ENCODE measurements at places on chromosomes 5 and 9.
A peak's percentile ranks its signal among the peaks of the same experiment; 100 is the strongest.

DNA sequence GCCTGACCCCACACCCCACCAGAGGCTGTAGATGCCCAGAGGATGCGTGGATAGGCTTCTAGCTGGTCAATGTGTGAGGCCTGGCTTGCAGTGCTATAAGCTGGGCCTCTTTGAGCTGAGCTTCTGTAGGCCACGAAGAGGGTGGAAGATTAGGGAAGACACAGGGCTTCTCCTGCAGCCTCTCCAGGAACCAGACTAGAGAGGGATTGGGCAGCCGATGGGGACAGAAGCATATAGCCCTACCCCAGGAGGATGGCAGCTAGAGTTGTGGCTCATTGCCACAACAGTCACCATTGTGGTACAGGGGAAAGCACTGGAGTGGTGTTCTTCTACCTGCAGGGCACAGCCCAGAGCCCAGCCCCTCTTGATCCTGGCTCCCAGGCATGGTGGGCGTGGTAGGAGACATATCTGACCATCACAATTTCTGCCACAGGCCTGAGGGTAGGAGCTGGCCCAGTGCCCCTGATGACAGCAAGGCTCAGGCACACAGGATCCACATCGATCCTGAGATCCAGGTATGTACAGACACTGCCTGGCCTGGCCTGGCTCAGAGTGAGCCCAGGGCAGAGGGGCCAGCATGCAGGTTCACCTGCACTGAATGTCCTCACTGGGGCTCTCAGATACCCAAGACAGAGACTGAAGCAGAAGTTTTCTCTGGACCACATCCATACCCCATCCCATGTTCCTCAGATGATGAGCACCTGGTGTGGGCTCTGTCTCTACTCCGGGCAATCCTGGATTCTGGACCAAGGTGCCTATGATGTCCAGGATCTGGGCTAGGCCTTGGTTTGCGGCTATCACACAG is 8.7 kb downstream of the PDLIM4 start:
- H3K4me1 ChIP-seq = peaks cover 35% of the 10 kb centered on the region
- no peak for DNase-seq
- H3K27ac ChIP-seq = peak overlapping the region; percentile 90
- H3K4me3 ChIP-seq = no peak overlapping the region
- no peaks in the 10 kb centered on the region for H3K27me3 ChIP-seq

DNA sequence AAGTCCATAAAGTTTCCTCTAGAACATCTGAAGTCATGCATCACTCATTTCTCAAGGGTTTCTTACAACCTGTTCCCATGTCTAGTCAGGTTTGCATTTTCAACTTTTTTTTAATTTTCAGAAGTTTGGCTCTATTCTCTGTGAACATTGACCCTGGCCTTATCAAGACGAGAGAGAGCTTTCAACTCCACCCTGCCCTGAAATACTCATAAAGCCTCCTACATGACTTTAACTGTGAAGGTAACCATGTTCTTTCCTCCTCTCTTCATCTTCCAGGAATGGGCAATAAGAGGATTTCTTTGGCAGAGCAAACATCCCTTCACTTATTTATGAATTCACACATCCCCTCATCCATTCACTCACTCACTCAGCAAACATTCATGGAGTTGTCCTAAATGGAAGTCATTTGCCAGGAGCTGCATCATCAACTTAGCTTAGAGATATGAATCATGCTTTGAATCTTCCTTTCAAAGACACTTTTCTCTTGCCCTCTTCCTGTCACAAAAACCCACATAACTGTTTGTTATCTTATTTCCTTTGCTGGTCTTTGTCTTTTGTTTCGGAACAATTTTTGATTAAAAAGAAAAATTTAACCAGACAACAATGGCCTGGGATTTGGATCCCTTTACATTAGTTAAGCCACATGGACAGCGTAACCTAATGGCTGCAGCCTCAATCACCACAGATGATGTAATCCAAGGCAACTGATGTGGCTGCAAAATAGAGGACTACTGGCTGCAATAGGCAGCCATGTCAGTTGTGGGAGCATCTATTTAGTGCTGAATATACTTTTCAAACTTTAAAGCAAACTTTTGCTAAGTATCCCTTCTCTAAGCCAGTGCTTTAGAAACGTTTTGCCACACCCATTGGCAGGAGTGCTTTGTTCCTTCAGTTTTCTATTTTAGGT is 43.0 kb upstream of the GNAQ start:
- H3K27me3 ChIP-seq = no peaks in the 10 kb centered on the region
- no peaks in the 10 kb centered on the region for H3K4me1 ChIP-seq
- DNase-seq = no peak
- no peak overlapping the region for H3K4me3 ChIP-seq

- H3K36me3 ChIP-seq = no peaks in the 10 kb centered on the region
- H3K4me1 ChIP-seq = no peaks in the 10 kb centered on the region
- H3K4me3 ChIP-seq = no peak overlapping the region
- H3K27me3 ChIP-seq = no peaks in the 10 kb centered on the region
- no peak overlapping the region for H3K27ac ChIP-seq
- DNase-seq = no peak
Measured at GRCh38 chr5:169290895-169291294, 10.0 kb downstream of the SLIT3 start.

DNA sequence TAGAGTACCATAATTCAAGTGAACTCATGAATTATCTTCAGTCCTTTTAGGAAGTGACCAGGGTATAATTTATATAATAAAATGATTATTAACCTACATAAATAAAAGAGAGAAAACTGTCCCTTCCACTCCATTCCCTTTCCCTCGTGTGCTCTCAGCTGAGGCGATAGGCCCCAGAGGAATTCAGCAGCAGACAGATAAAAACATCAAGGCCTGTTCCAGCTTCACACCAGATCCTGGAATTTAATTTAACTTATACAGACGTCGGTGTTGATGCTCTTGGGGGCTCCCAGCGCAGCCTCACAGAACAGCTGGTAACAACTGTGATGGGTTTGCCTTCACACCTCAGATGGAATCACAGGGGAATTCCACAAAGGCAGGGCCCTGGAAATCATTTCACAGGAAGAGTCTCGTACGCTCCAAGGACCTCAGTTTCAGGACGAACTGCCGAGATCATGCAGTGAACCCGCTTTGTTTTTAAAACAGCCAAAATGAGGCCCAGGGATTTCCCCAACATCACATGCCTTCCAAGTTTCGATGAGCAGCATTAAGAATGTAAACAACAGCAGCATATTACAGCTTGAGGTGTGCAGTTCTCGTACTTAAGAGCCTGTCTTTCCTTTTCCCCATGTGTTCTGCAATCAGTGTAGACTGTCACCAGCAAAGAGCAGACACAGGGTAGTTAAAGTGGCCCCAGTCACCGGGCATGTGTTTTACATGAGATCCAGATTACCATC is 73.6 kb upstream of the ALDH1B1 start:
- no peak overlapping the region for H3K4me3 ChIP-seq
- H3K36me3 ChIP-seq = no peaks in the 10 kb centered on the region
- no peaks in the 10 kb centered on the region for H3K4me1 ChIP-seq
- H3K27me3 ChIP-seq = no peaks in the 10 kb centered on the region
- peak overlapping the region; percentile 2 for H3K27ac ChIP-seq

DNA sequence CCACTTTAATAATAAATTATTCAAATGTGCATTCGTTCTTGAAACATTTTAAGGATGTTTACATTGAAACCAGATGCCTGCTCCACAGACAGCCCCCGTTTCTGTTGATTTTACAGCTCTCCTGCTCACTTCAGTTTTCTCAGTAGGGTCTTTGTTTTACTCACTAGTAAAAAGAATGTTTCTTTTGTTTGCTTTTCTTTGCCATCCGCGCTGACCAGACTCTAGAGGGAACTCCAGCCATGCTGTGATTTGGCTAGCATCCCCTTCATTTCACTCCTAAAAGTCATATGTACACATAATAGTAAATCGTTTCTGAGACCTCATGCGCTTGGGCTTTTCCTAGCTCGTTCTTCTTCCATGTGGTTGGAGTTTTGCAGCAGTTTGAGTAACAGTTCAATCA is 28.7 kb upstream of the PALM2AKAP2 start:
- no peak overlapping the region for H3K4me3 ChIP-seq
- no peak for DNase-seq
- no peak overlapping the region for H3K27ac ChIP-seq
- no peaks in the 10 kb centered on the region for H3K27me3 ChIP-seq
- H3K4me1 ChIP-seq = no peaks in the 10 kb centered on the region

DNA sequence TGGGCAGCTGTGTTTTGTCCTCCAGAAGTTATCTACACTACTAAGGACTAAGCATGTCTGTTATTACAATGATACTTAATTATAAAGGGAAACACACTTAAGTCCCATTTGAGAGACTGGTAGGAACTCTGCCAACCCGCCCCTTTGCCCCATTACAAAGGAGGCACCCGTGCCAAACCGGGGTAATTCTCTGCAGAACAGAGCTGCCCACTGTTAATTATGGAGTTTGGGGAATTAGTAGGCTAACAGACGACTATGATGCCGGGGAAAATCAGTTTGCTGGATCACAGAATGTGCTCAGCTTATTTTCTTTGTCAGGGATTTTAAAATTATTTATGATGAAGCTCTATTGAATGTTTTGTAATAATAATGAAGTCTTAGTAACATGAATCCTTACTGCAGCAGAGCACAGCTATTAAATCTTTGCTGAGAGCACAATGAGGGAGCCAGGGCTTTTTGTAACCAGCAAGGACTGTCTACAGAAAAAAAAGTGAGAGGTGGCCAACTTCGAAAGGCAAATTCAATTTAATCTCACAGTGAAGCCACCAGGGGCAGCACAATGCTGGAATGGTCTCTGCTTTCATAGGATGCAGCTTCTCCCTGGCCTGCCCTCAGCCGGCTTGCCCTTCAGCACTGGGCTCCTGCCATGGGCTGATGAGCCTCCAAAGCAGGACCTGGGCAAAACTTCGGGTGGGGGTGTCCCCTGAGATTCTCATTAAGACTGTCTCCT is 134.5 kb downstream of the GNAQ start:
- no peaks in the 10 kb centered on the region for H3K36me3 ChIP-seq
- peak overlapping the region; percentile 30 for H3K27ac ChIP-seq
- no peak for DNase-seq
- H3K4me1 ChIP-seq = no peaks in the 10 kb centered on the region
- no peak overlapping the region for H3K4me3 ChIP-seq

GRCh38 chr5:142800776-142801494 is 30.8 kb downstream of the ARHGAP26 start:
- no peak for DNase-seq
- H3K27ac ChIP-seq = peak overlapping the region; percentile 19

- H3K4me1 ChIP-seq = peaks cover 18% of the 10 kb centered on the region
- peak overlapping the region; percentile 77 for H3K4me3 ChIP-seq
- H3K27me3 ChIP-seq = no peaks in the 10 kb centered on the region
- peak; percentile 96 for DNase-seq
- peak overlapping the region; percentile 100 for H3K27ac ChIP-seq
Measured at GRCh38 chr9:129496473-129497004, 124.4 kb downstream of the C9orf50 start.

DNA sequence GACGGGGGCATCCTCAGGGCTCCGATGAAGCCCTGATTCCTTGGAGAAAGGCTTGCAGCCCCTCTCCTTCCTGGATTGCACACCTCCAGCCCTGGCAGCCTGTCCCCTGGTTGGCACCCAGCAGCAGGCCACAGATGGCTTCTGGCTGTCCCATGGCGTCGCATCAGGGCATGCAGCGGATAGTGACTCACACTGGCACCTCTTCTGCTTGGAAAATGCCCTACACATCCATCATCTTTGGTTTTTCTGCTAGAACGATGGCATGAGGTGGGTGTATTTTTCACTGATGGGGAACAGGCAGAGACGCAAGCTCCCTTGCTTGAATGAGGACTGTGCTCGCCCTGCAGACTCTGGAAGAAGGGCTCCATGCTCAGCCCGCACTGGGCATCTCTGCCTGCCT is 23.2 kb upstream of the IER5L start:
- H3K4me1 ChIP-seq = no peaks in the 10 kb centered on the region
- H3K36me3 ChIP-seq = no peaks in the 10 kb centered on the region
- H3K27me3 ChIP-seq = no peaks in the 10 kb centered on the region
- H3K27ac ChIP-seq = peak overlapping the region; percentile 95

DNA sequence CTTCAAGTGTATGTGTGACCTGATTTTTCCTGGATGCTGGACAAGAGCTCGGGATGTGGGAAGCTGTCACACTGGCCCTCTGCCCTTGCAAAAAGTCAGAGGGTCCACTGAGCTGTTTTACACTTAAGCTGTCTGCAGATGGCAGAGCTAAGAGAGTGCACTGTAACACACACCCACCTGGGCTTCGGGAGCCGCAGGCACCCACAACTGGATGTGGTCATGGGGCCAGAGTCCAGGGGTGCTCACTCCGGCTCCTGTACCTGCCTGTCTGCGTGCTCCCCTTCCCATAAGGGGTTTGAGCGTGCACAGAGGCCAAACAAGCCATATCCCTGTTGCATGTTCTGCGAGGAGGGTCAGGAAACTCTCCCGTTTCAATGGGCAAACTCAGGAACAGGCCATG is 82.5 kb downstream of the LRRC70 start:
- no peak overlapping the region for H3K27ac ChIP-seq
- no peaks in the 10 kb centered on the region for H3K27me3 ChIP-seq
- no peaks in the 10 kb centered on the region for H3K4me1 ChIP-seq
- no peaks in the 10 kb centered on the region for H3K36me3 ChIP-seq
- H3K4me3 ChIP-seq = no peak overlapping the region

DNA sequence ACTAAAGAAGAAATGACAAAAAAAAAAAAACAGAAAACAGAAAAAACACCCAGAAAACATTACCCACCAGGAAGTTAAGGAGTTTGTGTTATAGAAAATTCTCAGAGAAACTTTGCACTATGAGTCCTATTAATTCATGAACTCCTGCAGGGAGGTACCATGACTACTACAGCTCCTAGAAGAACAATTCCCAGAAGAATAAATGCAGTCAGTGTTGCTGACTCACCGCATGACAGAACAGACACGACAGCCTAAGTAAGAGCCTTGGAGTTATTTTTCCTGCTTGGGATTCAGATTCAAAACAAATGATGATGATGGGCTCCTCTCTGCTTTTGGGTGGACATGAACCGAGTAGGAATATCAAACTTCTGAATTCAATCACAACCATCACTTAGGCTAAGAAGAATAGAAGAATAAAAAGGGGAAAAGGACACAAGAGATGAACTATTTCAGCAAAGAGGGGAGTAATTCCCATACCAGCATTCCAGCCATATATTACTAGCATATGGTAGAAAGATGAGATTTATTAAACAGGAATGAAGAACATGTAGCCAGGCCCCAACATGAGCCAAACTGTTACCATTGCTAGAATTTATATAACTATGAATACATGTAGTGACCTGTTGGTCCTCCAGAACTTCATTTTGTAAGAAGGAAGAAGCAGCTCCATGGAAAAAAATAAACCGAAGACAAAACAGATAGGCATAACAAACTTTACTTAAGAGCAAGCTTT is 209.6 kb upstream of the PDE4D start:
- H3K27me3 ChIP-seq = no peaks in the 10 kb centered on the region
- no peak for DNase-seq
- H3K4me1 ChIP-seq = no peaks in the 10 kb centered on the region
- H3K36me3 ChIP-seq = no peaks in the 10 kb centered on the region

GRCh38 chr5:79133121-79133656 is 21.6 kb downstream of the BHMT start:
- H3K4me1 ChIP-seq = no peaks in the 10 kb centered on the region
- DNase-seq = no peak
- no peaks in the 10 kb centered on the region for H3K27me3 ChIP-seq
- H3K36me3 ChIP-seq = no peaks in the 10 kb centered on the region
- peak overlapping the region; percentile 24 for H3K4me3 ChIP-seq
